ENCODE measurements at places on chromosomes 2 and 18. TPM values are rescaled to one million over a fixed set of nuclear protein-coding genes. Genes with fewer than 3 reads are reported as not detected.

Gene CSRNP3
- not detected for total RNA-seq

Gene IMMT
- 119 TPM for total RNA-seq

Gene HOXD12
- not detected for total RNA-seq

Gene DNAH6
- 0.05 TPM for total RNA-seq

Gene CD8A
- 0.60 TPM for total RNA-seq

Gene RNF152
- 0.01 TPM for total RNA-seq

Gene NOSTRIN
- 3.1 TPM for total RNA-seq

Gene INPP5D
- 0.70 TPM for total RNA-seq

Gene RIT2
- not detected for total RNA-seq

Gene TP53I3
- 275 TPM for total RNA-seq

Gene DSG1
- not detected for total RNA-seq

Gene XPO1
- total RNA-seq: 124 TPM

Gene STARD6
- not detected for total RNA-seq

Gene EGR4
- 0.28 TPM for total RNA-seq

Gene CDK5R2
- total RNA-seq: 3.9 TPM

Gene CHRNA1
- not detected for total RNA-seq

Data from A549 treated with Mapracorat at 1 μM for 4 hours (cell line).